Activated T-cell treated with anti-CD3 and anti-CD28 coated beads, Interleukin-2, amount 50 U/mL, for 4 hours (primary cell): ENCODE measurements at places on chromosomes 7 and 10. TPM values are rescaled to one million over a fixed set of nuclear protein-coding genes. Genes with fewer than 3 reads are reported as not detected.

DNA sequence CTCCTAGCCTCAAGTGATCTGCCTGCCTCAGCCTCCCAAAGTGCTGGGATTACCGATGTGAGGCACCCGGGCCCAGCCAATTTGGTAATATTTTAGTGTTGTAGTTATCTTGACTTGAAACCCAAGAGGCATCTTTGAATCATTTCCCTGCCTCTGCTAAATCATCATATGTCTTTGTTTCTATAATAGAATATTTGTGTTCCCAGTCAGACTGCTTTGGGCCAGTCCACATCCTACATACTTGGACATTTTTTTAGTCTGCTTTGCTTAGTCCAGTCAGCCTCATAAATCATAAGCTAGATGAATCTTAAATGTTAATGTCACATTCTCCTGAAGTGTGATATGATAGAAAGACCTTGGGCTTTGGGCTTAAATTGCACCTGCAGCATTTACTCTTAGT lies 5.9 kb downstream of the STAM start:
- DNase-seq, result no peak

SLC39A12 gene
- total RNA-seq, result not detected

GRCh38 chr10:20622531-20623211 lies 274.4 kb downstream of the NEBL start:
- no peak for DNase-seq

TYW1B gene
- 6.2 TPM for total RNA-seq

PRRT4 gene
- 0.66 TPM for total RNA-seq

- DNase-seq, result no peak
These were observed 50.4 kb upstream of the WDR11 start for GRCh38 chr10:120800528-120801323.

GRCh38 chr7:90222811-90223725 lies 11.5 kb downstream of the STEAP2 start:
- DNase-seq, result no peak

TLX1 gene
- total RNA-seq, result not detected

SCART1 gene
- total RNA-seq, result 1.1 TPM

GRM3 gene
- total RNA-seq, result not detected

- DNase-seq, result no peak
These were observed 473.7 kb downstream of the ATRNL1 start for GRCh38 chr10:115566867-115567266.

DNA sequence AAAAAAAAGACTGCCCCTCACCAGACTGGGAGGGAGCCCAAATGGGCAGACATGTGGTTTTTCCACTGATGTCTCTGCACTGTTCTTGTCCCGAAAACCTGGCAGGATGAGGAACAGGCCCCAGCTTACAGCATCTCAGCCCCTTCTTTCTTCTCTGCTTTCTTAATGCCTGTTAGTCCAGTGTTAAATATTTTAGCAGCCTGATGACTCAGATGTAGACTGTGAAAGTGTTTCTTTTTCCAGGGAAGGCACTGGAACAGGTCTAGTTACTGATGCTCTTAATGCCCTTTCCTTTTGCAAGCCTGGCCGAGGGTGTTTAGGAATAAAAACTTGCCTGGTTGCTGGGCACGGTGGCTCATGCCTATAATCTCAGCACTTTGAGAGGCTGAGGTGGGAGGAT lies 107.7 kb downstream of the TACC2 start:
- no peak for DNase-seq

DNA sequence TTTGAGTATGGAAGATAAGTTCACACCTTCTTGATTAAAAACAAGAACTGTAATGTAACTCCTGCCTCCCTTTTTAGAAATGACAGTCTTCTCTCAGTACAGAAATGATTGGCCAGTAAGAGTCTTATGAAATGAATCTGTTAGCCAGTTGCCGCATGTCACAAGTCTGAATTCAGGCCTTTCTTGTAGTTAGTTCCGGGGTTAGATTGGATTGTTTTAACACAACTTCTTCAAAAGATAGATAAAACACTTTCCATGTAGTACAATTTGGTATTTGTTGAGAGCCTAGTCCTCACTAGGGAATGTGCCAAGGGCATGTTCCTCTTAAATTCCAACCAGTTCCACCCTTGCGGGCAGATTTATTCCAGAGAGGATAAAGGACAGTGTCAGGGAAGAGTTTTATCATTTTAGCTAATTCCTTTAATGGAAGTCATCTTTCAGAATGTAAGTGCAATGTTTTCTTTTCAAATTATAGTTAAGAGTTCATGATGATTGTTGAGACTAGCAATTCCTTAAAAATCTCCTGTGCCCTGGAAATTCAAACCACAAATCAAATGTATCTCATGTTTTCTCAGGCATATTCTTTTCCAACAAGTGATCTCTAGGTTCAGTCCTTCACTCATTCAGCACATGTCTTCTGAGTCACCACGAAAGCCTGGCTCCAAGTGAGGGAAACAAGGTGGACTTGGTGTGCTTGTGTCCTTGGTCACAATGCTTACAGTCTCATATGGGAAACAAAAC lies 4.1 kb downstream of the FHIP2A start:
- no peak for DNase-seq

- DNase-seq, result no peak
These were observed 377.6 kb downstream of the MDFIC start for GRCh38 chr7:115299397-115300037.

- no peak for DNase-seq
These were observed 137.5 kb downstream of the DLG5 start for GRCh38 chr10:77789016-77789415.

- no peak for DNase-seq
These were observed 3.9 kb downstream of the COG5 start for GRCh38 chr7:107559864-107560263.

CLRN3 gene
- not detected for total RNA-seq

DNA sequence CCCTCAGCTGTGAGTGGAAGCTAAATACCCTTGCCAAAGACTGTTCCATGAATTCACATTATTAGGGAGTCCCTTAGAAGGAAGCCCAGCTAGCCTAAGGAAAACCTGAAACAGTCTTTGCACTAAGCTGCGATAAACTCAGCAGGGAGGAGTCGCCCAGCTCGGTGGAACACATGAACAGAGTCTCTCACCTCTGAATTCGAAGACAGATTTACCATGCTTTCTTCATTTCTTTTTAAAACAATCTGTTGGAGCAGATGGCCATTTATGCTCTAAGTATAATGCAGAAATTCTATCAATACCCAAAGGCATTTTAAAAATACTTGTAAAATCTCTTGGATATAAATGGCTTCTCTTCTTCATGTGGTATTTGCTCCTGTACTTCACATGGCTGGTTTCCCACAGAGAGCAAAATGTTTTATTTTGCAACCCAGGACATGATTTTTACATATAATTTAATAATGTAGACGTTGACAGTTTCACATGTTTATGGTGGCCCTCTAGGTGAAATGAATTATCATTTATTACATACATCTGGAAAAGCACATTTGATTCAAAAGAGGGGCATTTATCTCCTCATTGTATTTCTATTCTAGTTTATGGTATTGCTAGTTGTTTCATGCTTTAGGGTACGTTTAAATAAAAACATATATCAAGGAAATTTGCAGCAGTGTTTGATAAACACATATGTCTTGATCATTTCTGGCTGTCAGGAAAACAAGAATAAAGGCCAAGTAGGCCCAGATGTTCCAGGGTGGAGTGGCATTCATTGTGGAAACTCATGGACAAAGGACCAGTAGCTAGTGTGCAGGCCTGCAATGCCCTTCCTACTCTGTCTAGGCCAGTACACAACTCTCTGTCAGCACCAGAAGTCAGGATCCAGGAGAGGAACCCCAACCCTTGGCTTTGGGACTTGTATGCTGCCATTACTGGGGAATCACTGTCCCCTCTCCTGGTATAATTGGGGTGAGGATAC lies 52.2 kb downstream of the LRGUK start:
- DNase-seq, result no peak

GIMAP4 gene
- total RNA-seq, result 11.1 TPM

DNA sequence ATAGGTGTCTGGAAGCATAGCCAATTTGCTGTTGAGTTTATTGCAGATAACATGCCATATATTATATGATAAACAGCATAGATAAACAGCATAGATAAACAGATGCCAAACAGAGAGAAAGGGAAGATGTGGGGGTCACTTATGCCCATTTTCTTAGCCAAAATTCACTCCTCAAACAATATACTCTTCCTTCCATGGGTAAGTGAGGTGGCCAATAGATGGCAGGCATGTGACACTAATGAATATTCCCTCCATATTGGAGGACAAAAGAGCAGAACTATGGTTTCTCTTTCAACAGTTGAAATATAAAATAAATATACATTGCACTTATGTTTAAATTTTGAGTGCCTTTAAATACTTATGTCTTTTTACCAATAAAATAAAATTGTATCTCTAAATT lies 1212.8 kb downstream of the REEP3 start:
- DNase-seq, result no peak

DNA sequence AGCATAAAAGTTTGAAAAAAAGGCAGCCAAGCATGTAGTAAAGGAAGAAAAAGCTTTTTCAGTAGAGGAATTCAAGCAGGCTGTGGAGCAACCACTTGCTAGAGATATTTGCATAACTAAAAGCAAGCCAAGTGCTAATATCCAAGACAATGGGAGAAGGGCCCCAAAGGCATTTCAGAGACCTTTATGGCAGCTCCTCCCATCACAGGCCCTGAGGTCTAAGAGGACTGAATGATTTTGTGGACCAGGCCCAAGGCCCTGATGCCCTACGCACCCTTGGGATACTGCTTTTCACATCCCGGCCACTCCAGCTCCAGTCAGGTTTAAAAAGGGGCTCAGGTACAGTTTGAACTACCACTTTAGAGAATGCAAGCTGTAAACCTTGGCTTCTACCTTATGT lies 261.7 kb upstream of the SEMA3C start:
- DNase-seq, result no peak

- DNase-seq, result no peak
These were observed 10.0 kb upstream of the SPOCK2 start for GRCh38 chr10:72098301-72098835.
